ENCODE measurements at places on chromosomes 7 and 10. TPM values are rescaled to one million over a fixed set of nuclear protein-coding genes. Genes with fewer than 3 reads are reported as not detected.

Gene GRID2IP
- 0.12 TPM for total RNA-seq

Gene MSRB2
- total RNA-seq, result 4.0 TPM

Gene MUC3A
- not detected for total RNA-seq

Gene CTTNBP2
- total RNA-seq, result not detected

Gene HOXA2
- total RNA-seq, result not detected

Gene HOXA3
- not detected for total RNA-seq

Gene AKR1C4
- not detected for total RNA-seq

Gene GBX1
- total RNA-seq, result not detected

Gene OR6V1
- not detected for total RNA-seq

Gene PLEKHA1
- 4.1 TPM for total RNA-seq

Gene STEAP1B
- not detected for total RNA-seq

Gene PRTFDC1
- 0.57 TPM for total RNA-seq

Gene IFIT2
- total RNA-seq, result 0.34 TPM

Gene FFAR4
- not detected for total RNA-seq

Gene SLC13A1
- total RNA-seq, result 0.05 TPM

Gene PSTK
- total RNA-seq, result 4.5 TPM

Gene ADARB2
- total RNA-seq, result 0.05 TPM

Gene PRRT4
- total RNA-seq, result 0.21 TPM

Gene ANKRD30A
- total RNA-seq, result not detected
